Activated T-cell treated with anti-CD3 and anti-CD28 coated beads, Interleukin-2, amount 50 U/mL, for 24 hours (primary cell): ENCODE measurements at places on chromosomes 1 and 21.
A peak's percentile ranks its signal among the peaks of the same experiment; 100 is the strongest.

DNA sequence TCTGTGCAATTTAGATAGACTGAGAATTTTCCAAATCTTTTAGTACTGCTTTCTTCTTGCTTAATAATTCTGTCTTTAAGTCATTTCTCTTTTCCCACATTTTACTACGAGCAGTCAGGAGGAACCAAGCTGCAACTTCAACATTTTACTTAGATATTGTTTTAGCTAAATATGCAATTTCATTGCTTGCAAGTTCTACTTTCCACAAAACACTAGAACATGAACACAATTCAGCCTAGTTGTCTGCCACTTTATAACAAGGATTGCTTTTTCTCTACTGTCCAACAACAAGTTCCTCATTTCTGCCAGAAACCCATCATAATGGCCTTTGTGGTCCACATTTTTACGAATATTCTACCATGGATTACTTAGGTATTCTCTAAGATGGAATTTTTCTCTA lies 36.6 kb downstream of the SORT1 start:
- H3K27me3 ChIP-seq, result peaks cover 10% of the 10 kb centered on the region
- no peak for DNase-seq
- no peaks in the 10 kb centered on the region for H3K36me3 ChIP-seq
- H3K4me3 ChIP-seq, result no peak overlapping the region
- H3K27ac ChIP-seq, result no peak overlapping the region
- H3K4me1 ChIP-seq, result no peaks in the 10 kb centered on the region

DNA sequence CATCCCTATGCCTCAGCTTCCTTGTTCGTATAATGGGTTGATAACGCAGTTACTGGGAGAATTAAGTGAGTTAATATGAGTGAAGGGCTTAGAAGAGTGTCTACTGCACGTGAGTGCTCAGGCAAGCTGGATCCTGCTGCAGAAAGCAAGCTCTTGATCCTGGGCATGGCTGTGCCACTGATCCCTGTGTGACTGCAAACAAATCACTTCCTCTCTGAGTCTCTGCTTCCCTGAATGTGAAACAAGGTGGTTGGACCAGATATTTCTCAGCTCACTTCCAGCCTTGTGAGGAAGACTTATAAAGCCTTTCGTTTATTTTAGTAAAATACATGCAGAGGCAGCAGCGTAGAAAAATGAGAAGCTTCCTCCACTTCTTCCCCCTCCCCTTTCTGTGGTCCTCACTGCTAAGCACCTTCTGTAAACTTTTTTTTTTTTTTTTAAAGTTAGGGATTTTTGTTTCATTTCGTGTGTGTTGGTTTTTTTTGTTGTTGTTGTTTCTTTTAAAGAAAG lies 13.8 kb downstream of the PSEN2 start:
- H3K4me1 ChIP-seq, result peaks cover 52% of the 10 kb centered on the region
- peaks cover 8% of the 10 kb centered on the region for H3K36me3 ChIP-seq

DNA sequence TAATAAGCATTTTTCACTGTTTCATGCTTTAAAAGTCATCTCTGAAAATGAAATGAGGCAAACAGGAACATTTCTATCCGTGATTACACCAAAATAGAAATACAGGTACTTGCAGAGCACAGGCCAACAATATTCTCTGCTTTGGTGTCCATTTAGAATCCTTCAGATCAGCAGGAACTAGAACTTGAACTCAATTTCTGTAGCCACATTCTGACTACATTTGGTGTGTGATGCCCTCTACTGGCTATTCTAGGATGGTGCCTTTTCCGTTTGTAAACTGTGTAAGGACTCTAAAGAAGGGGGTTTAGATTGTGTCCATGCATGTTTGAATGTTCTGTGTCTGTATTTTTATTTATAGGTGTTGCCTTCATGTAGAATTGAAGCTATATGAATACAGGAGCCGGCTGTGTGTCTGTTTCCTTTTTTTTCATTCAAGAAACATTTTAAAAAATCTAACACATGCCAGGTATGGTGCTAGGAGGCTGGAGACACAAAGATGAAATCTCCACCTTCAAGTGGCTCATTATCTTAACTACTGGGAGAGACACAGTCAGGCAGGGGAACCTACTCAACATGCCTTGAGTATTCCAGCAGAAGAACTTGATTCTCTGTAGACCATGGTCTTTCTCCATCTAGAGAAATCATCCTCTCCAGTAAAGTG lies 7.6 kb upstream of the ZNF326 start:
- no peak for DNase-seq
- no peak overlapping the region for H3K27ac ChIP-seq

DNA sequence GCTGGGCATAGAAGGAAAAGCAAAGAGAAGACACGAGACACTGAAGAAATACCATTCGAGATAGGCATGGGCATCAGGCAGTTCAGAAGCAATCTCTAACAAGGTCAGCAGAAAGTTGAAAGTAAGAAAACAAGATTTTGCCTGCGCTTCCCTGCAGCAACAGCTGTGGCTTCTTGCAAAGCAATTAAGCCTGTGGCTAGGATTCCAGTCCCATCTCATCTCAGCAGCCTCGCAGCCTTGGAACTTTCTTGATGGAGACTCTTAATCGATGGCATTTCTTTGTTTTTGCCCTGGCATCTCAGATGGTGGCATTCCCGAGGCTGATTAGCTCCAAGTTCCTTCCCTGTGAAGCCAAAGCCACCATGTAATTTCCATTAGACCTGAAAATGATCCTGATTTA lies 64.6 kb upstream of the SPAG17 start:
- H3K27ac ChIP-seq, result no peak overlapping the region
- H3K4me1 ChIP-seq, result no peaks in the 10 kb centered on the region
- DNase-seq, result no peak
- no peaks in the 10 kb centered on the region for H3K36me3 ChIP-seq

- no peak for DNase-seq
- no peaks in the 10 kb centered on the region for H3K4me1 ChIP-seq
- no peaks in the 10 kb centered on the region for H3K36me3 ChIP-seq
- no peak overlapping the region for H3K27ac ChIP-seq
- no peak overlapping the region for H3K4me3 ChIP-seq
Observed at GRCh38 chr1:69862906-69863305, 295.2 kb downstream of the LRRC7 start.

DNA sequence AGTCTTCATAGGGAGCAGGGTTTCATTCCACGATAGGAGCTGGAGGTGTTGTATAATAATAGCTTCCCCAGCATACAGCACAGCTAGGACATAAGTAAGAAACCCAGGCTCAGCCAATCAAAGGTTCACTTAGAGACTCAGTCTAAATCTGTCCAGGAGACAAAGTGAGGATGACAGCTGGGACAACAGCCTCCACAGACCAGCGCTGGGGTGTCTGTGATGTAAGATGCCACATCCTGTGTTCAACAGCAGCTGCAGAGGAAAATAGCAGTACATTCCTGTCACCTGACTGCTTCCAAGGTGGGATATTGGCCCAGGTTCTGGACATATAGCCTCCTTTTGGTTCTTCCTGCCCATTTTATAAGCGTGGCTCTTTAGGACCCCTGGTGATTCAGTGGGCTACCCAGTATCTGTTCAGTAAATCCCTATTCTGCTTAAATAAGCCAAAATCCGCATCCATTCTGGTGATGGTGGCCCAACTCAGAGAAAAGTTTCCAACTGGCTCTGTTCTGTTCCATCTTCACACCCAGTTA lies 176.8 kb upstream of the SYT6 start:
- no peak overlapping the region for H3K4me3 ChIP-seq
- H3K36me3 ChIP-seq, result no peaks in the 10 kb centered on the region
- H3K27ac ChIP-seq, result no peak overlapping the region
- H3K4me1 ChIP-seq, result peaks cover 57% of the 10 kb centered on the region
- no peak for DNase-seq

DNA sequence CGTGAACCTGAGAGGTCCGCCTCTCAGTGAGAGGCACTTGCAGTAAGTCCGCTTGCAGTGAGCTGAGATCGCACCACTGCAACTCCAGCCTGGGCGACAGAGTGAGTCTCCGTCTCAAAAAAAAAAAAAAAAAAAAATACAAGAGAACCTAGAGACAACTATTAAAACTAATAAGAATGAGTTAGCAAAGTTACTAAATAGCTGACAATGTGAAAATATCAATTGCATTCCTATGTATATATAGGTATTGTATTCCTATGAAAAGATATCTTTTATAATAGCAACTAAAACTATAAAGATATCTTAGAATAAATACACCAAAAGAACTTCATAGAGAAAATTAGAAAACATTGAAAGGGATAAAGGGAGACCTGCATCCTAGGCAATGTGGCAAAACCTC lies 20.3 kb downstream of the FLVCR1 start:
- no peak overlapping the region for H3K27ac ChIP-seq
- DNase-seq, result no peak
- no peaks in the 10 kb centered on the region for H3K27me3 ChIP-seq

GRCh38 chr1:221166559-221167318 lies 287.5 kb downstream of the HLX start:
- H3K36me3 ChIP-seq, result no peaks in the 10 kb centered on the region
- H3K4me3 ChIP-seq, result no peak overlapping the region
- no peak for DNase-seq
- peaks cover 11% of the 10 kb centered on the region for H3K27me3 ChIP-seq
- H3K27ac ChIP-seq, result no peak overlapping the region

- no peak overlapping the region for H3K4me3 ChIP-seq
- no peak for DNase-seq
- no peaks in the 10 kb centered on the region for H3K4me1 ChIP-seq
- H3K36me3 ChIP-seq, result no peaks in the 10 kb centered on the region
- no peak overlapping the region for H3K27ac ChIP-seq
Observed at GRCh38 chr1:80961464-80962190, 839.1 kb upstream of the ADGRL2 start.

- H3K4me1 ChIP-seq, result no peaks in the 10 kb centered on the region
- DNase-seq, result no peak
- no peak overlapping the region for H3K27ac ChIP-seq
- peaks cover 4% of the 10 kb centered on the region for H3K27me3 ChIP-seq
- H3K4me3 ChIP-seq, result no peak overlapping the region
Observed at GRCh38 chr1:32696041-32696440, 6.5 kb downstream of the SYNC start.

- H3K27ac ChIP-seq, result no peak overlapping the region
- no peak overlapping the region for H3K4me3 ChIP-seq
- no peaks in the 10 kb centered on the region for H3K4me1 ChIP-seq
- H3K36me3 ChIP-seq, result no peaks in the 10 kb centered on the region
- no peaks in the 10 kb centered on the region for H3K27me3 ChIP-seq
- no peak for DNase-seq
Observed at GRCh38 chr1:83110156-83110555, 888.8 kb downstream of the TTLL7 start.

GRCh38 chr1:227445746-227446145 lies 117.6 kb upstream of the ZNF678 start:
- no peak for DNase-seq
- H3K36me3 ChIP-seq, result no peaks in the 10 kb centered on the region
- no peak overlapping the region for H3K4me3 ChIP-seq
- no peak overlapping the region for H3K27ac ChIP-seq
- peaks cover 45% of the 10 kb centered on the region for H3K27me3 ChIP-seq
- no peaks in the 10 kb centered on the region for H3K4me1 ChIP-seq

DNA sequence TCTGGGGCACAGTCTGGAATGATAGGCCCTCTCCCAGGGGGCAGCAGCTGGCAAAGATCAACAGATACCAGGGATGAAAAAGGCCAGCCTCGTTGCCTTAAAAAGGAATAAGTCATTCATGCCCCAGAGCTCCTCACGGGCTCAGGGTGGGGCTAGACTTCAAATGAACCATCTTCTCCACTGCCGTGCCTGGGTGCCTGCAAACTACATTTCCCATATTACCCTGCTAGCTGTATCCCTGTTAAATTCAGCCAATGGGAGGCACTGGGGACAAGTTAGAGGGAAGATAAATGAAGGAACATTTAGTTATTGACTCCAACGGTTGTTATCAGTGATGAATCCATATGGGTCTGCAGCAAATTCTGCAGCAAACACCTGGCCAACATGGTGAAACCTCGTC lies 101.2 kb upstream of the CYYR1 start:
- DNase-seq, result no peak
- H3K4me3 ChIP-seq, result no peak overlapping the region
- H3K27ac ChIP-seq, result no peak overlapping the region
- H3K27me3 ChIP-seq, result peaks cover 17% of the 10 kb centered on the region
- H3K36me3 ChIP-seq, result no peaks in the 10 kb centered on the region
- H3K4me1 ChIP-seq, result no peaks in the 10 kb centered on the region

DNA sequence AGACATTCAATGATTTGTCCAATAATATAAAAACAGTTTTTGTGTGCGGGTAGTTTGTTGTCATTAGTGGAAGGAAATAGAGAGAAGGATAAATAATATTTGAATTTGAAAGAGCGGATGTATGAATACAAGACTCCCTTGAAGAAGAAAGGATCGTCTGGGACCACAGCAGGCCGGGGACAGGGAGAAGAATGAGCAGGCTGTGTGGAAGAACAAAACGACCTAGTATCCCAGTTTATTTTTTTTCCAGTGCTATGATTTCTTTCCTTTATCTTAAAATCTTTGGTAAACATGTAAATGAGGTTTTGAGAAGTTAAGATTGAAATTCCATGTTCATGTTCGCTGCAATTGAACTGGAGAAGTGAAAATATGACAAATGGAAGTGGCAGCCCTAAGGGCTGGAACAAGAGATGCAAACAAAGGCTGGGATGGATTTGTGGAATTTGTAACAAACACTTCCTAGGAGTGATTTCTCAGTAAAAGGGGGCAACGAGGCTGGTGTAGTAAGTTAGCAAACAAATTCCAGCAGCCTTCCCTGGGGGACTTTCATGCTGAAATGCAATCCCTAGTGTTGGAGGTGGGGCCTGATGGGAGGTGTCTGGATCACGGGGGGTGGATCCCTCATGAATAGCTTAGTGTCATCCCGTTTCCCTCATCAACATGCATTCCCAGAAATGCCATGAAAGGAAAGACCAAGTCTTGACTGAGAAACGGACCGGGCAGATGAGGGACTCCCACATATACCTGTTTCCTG lies 10.2 kb upstream of the IFI16 start:
- H3K27ac ChIP-seq, result no peak overlapping the region
- H3K27me3 ChIP-seq, result no peaks in the 10 kb centered on the region
- no peak for DNase-seq
- H3K36me3 ChIP-seq, result peaks cover 26% of the 10 kb centered on the region
- H3K4me1 ChIP-seq, result peaks cover 37% of the 10 kb centered on the region

DNA sequence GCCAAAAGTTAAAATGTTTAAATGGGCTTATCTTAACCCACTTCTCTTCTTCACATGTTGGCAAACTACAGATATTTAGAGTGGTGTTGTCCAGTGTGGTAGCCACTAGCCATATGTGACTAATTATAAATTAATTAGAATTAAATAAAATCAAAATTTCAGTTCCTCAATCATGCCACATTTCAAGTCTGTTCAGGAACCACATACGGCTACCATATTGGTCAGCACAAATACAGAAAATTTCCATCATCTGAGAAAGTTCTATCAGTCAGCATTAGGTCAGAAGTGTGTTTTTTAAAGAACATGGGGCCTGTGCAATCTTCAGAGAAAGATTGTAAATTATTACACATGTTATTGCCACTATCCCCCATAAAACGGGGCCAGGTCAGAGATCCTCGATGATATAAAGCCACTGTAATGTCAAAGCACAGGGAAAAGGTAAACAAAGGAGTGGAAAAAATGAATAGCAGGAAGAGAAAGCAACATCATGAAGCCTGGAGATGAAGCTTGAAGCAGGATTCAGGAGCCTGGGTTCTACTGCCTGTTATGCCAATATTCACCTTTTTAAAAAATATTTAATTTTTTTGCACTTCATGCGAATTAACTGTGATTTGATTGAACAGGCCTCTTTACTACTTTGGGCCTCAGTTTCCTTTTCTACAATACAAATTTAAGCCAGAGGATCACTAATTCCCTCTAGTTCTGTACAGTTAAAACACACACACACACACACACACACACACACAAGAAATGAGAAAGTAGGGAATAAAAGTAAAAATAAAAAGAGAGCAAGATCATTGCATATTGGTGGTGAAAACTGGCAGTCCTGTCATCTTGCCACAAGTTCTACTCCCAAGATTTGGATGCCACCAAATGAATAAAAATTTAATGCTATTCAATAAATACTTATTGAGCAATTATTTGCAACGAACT lies 2.3 kb downstream of the RSBN1 start:
- H3K36me3 ChIP-seq, result peaks cover 51% of the 10 kb centered on the region
- DNase-seq, result no peak
- peak overlapping the region; percentile 96 for H3K4me3 ChIP-seq
- H3K4me1 ChIP-seq, result peaks cover 58% of the 10 kb centered on the region
- H3K27ac ChIP-seq, result peak overlapping the region; percentile 65
- no peaks in the 10 kb centered on the region for H3K27me3 ChIP-seq
